ENCODE measurements at places on chromosomes 6 and 20.

GRCh38 chr6:137493218-137494038 lies 766 bp downstream of the OLIG3 start:
- peak; percentile 59 for DNase-seq

GRCh38 chr6:131255911-131256310 lies 120.6 kb downstream of the AKAP7 start:
- DNase-seq, result no peak

- peak; percentile 83 for DNase-seq
These were observed at the start of gene TMEM200A for GRCh38 chr6:130365166-130366106. TMEM200A (plus strand) TSS chr6:130366017; CDS start chr6:130440423, 74,406 bp downstream.

- no peak for DNase-seq
These were observed 104.0 kb downstream of the TFAP2A start for GRCh38 chr6:10310826-10311225.

- DNase-seq, result no peak
These were observed 417.7 kb upstream of the JAG1 start for GRCh38 chr20:11091511-11091910.

GRCh38 chr20:12718619-12719018 lies 290.2 kb upstream of the SPTLC3 start:
- DNase-seq, result no peak

- DNase-seq, result peak; percentile 71
These were observed at the start of gene CLIC5 for GRCh38 chr6:46015119-46015968. CLIC5 (minus strand) TSS chr6:46015860; CDS start chr6:46015542, 318 bp downstream.

- no peak for DNase-seq
These were observed 5.3 kb downstream of the NHLRC1 start for GRCh38 chr6:18117136-18117535.

DNA sequence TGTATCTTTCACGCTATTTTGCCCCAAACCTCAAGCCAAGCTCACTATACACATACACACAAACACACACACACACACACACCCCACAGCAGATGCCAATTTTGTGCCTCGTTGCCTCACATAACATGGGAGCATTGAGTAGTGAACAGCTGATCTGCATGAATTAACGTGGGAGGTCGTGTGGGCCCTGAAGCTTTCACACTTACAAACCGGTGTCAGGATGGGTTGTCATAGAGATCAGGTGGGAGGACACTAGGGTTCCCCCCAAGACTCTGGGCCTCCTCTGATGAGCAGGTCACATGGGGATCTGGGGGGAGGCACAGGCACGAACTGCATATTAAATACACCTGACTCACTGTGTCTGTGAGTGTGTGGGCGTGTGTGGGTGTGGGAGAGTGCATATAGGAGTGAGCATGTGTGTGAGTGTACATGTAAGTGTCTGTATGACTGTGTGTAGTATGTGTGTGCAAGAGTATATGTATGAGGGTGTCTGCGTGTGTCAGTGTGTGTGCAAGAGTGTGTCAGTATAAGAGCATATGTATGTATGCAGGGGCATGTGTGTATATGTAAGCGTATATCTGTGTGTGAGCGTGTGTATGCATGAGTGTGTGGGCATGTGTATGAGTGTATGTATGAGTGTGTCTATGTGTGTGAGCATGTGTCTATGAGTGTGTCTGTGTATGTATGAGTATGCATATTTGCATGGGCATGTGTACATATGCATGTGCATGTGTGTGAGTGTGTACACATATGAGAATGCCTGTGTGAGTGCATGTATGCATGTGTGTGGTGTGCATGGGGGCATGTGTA lies 370.4 kb downstream of the PREX1 start:
- no peak for DNase-seq

DNA sequence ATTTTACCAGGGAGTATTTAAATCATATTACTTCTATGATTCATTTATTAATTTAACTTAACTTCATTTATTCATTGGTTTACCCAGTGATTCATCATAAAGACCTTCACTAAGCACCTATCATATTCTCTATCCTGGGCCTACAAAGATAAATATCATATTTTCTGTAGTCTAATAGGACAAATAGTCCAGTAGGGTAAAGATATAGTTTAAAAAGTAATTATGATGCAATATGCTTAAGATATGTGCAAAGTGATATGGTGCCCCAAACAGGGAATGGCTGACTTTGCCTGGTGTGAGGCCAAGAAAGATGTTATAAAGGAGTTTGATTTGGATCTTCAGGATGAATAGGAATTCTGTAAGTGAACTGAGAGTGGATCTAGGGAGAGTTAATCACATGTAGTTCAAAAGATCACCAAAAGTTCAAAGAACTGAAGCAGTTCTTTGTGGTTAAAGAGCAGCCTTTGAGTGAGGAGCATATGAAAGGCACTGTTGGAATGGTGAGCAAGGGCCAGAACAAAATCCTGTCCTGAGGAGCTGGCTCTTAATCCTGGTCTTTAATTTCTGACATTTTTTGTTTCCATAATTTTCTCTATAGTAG lies 45.5 kb downstream of the MLIP start:
- DNase-seq, result no peak
